Inflammatory macrophage treated with lipopolysaccharide for 4 hours (primary cell): ENCODE measurements at places on chromosomes 7 and 10.

DNA sequence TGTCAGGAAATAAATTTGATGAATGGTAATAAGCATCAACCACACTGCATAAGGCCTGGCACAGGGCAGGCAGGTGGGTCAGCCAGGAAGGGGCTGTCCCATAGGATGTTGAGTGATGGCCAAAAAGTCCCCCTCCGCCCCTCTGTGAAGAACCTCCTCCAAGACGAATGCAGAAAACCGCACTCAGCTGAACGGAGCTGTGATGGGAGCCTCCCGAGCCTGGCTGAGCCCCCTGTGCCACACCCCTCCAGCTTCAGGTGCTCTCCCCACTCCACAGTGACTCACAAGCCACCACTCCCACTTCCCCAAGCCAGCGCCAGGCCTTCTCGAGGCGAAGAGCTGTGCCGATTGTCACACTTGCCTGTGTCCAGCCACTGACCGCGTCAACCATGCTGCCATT, 184.2 kb downstream of the MAD1L1 start:
- no peak for DNase-seq

- peak; percentile 73 for DNase-seq
These were observed at the start of gene SLC35G1 for GRCh38 chr10:93893646-93894515. Gene SLC35G1, plus strand, starts transcription at chr10:93893978. Its CDS starts 56 bp downstream, at chr10:93894034.

DNA sequence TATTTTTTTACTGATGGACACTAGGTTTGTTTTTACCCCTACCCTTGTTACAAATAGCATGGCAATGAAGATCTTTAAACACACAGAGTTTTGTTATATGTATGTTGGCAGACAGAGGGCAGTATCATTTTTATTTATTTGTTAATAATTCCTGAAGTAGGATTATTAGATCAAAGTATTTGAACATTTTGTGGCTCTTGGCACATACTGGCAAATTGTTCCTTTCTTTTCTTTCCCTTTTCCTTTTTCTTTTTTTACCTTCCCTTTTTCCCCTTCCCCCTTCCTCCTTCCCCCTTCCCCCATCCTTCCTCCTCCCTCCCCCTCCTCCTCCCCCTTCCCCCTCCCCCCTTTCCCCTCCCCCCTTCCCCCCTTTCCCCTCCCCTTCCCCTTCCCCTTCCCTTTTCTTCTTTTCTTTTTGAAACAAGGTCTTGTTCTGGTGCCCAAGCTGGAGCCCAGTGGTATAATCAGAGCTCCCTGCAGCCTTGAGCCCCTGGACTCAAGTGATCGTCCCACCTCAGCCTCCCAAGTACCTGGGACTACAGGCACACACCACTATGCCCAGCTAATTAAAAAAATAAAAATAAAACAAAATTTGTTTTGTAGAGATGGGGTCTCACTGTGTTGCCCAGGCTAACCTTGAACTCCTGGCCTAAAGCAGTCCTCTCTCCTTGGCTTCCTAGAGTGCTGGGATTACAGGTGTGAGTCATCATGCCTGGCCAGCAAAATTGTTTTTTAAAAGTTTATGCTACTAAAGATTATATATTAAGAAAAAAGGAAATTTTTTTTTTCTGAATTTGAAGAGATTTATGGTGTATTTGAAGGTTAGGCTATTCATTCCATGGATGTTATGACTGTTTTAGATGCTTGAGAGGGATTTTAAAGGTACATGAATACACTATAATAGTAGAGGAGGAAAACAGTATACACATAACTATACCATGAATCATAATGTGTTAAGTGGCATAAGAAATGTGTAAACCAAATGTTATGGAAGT, 39.3 kb downstream of the SEPTIN7 start:
- DNase-seq: no peak

GRCh38 chr10:102596506-102596971, 47.7 kb upstream of the TRIM8 start:
- DNase-seq: peak; percentile 58

GRCh38 chr10:35874311-35875015, 232.4 kb upstream of the FZD8 start:
- no peak for DNase-seq

- DNase-seq: no peak
These were observed 6.9 kb downstream of the PDGFA start for GRCh38 chr7:512541-513311.

GRCh38 chr10:90167174-90168064, 466.0 kb downstream of the KIF20B start:
- DNase-seq: no peak

- DNase-seq: no peak
These were observed 32.3 kb downstream of the SDHAF3 start for GRCh38 chr7:97149843-97150242.

DNA sequence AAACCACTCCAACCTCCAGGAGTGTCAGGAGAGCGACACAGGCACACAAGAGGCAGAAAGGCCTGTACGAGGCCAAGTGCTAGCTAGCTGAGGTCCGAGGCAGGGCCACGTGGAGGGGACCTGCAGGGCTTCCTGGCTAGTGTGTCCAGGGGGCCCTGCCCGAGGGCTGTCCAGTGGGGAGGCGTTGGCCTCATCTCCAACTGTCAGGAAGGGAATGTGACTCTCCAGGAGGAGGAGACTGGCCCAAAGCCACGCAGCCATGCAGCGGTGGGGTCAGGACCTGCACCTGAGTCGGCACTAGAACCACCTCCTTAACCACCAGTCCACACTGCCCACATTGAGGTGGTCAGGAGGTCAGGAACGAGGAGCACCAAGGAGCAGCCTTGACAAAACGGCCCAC, 32.3 kb upstream of the FXYD4 start:
- DNase-seq: no peak

GRCh38 chr7:159126311-159127260, 18.1 kb downstream of the VIPR2 start:
- no peak for DNase-seq

GRCh38 chr10:132054564-132054963, 11.2 kb upstream of the JAKMIP3 start:
- no peak for DNase-seq

DNA sequence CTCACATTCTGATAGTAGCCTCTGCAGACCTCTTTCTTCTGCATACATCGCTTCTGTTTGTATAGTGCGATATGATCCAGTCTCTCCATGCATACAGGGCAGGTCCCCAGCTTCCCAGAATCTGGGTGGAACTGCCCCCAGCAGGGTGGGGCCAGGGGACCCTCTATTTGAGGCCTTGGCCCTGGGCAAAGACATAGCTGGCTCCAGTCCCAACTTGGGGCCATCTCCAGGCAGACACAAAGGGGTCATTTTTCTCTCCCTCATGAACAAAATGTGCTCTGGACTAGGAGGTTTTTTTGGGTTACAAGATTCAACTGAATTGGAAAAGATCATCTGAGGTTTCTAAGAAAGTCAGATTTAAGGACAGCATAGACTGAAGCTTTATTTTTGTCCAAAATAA, 21.1 kb upstream of the HSPA12A start:
- DNase-seq: no peak

GRCh38 chr7:69599286-69599954, 1.1 kb downstream of the AUTS2 start:
- DNase-seq: no peak

GRCh38 chr10:54402576-54402975, 398.5 kb downstream of the PCDH15 start:
- DNase-seq: no peak

DNA sequence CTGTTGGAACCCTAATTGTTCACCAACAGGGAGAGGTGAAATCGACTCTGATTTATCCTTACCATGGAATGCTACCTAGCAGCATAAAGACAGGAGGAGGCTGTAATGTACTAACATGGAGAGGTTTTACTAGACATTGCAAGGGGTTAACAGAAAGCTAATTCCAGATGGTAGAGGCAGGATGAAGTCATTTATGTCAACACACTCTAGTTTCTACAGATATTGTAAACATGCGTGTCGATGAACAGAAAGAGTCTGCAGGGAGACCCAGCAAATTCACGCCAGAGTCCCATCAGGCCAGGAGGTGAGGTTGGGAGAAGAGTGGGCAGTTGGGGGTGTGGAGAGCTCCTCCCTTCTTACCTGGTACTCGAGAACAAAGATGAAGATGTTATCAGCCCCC, 7.0 kb downstream of the NPC1L1 start:
- DNase-seq: no peak

DNA sequence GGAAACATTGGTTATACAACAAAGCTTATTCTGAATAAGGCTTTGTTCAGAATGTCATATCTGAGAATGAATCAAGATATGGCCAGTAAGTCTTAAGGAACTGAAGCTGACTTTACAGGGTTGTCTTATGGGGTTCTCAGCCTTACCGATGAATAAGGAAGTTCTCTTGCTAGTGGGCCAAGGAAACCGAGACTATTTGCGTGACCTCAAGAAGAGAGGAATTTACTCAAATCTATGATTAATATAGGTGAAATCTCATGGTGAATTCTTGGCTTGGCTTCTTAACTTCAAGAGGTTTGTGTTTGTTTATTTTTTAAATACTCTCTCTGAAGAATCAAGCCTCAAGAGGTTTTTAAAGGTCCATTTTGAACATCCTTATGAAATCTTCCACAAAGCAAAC, 4.7 kb upstream of the MRLN start:
- no peak for DNase-seq

- DNase-seq: peak; percentile 5
These were observed 72.3 kb downstream of the CREB5 start for GRCh38 chr7:28484606-28484935.

- DNase-seq: no peak
These were observed 4.2 kb downstream of the PAX2 start for GRCh38 chr10:100749309-100750217.

DNA sequence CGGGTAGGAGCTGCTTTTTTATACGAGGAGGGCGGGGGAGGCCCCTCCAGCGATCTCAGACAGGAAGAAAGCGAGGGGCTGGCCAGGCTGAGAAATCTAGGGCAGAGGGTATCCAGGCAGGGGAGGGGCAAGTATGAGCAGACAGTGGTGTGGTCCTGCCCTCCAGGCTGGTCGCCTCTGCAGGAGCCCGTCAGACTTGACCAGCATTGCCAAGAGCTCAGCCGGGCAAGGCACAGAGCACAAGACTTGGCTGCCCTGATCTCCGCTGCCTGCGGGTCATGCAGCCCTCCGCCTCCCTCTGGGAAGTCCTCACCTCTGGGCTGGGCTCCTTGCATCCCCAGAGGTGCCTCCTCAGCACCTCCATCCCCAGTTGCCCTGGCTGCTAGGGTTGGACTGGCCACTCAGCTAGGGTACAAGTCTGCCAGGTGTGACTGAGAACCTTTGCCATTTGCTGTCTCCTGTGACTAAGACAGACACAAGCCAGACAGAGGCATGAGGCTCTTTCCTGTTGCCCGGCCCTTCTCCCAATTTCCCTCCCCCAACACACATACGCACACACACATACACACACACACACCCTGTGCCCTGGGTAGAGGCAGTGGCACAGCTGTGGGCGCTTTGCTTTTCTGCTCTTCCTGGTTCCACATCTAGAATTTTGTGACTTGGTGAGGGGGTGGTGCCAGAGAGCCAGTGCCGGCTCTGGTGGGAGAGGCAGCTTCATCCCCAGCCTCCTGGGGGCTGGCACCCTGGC, 59.1 kb upstream of the PPIF start:
- peak; percentile 35 for DNase-seq

DNA sequence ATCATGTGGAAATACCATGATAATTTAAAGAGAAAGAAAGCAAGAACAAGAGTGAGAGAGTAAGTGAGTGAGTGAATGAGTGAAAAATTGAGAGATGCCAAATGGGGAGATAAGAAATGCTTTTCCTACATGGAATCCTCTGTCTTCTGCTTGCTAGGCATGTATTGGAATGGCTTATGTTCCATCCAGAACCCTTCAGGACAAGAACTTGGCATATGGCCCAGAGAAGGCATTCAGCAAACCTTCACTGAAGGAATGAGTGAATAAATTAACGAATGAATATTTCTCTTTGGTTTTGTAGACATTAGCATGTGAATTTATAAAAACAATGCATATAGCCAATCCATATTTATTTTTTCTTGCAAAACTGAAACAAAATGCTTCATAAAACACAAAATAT, 162.2 kb downstream of the LRRTM3 start:
- DNase-seq: no peak

GRCh38 chr7:64875658-64876406, 27.2 kb upstream of the ZNF273 start:
- DNase-seq: no peak

- peak; percentile 53 for DNase-seq
These were observed 538.5 kb upstream of the MKI67 start for GRCh38 chr10:128664729-128665128.

GRCh38 chr10:116000151-116000842, 272.7 kb downstream of the GFRA1 start:
- DNase-seq: no peak

DNA sequence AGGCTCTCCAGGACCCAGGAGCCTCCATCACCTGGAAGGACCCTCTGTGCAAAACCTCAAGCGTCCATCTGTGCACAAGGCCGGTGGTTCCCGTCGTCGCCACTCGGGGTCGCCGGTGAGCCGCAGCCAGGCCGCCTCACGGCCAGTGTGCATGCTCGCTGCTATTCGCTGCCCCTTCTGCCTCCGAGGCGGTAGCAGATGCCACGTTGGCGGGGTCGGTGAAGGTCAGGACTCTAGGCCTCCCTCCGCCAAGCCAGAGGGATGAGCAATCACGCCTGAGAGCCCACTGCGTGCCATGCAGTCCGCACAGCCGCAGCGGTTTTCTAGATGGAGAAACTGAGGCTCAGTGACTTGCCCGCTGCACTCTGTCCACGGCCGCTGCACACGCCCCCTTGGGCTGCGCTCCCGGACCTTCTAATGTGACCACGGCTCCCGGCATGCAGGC, 5.7 kb downstream of the UPK3B start:
- DNase-seq: no peak
